ENCODE measurements at places on chromosomes 1 and 21.
A peak's percentile ranks its signal among the peaks of the same experiment; 100 is the strongest.

GRCh38 chr1:228842094-228842775 is 107.0 kb downstream of the RHOU start:
- no peak for DNase-seq

DNA sequence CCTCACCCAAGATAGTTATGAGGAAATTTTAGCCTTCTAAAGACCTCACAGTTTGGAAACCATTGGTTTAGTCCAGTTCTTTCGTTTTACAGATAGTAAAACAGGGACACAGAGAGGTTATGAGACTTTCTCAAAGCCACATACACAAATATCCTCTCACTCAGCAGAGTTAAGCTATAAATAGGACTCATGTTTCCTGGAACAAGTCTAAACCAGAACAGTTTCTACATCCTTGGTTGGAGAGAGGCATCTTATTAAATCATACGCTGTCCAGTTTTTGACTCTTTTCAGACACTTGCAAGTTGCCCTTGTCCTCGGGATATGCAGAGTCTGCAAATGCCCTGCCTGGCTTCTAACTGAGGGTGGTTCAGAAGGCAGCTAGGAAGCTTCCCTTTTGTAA is 462.1 kb upstream of the DEPDC1 start:
- DNase-seq, result no peak

DNA sequence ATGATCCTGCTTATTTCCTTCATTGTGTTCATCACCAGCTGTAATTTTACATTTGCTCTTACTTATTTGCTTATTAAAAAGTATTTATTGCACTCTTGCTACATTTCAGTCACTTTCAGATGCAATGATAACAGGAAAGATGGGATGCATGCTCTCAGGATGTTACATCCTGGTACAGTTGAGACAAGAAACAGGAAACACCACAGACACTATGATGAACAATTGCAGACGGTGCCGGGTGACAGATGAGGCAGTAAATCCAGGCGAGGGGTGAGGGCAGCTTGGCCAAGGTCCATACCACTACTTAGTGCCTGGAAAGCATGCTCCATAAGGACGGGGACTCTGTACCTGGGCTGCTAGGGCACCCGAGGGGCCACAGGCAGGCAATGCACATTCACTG is 156.6 kb upstream of the RAB4A start:
- peak; percentile 69 for DNase-seq

- DNase-seq, result no peak
Observed at GRCh38 chr1:245255783-245256182, 101.0 kb downstream of the KIF26B start.

GRCh38 chr1:11324567-11325165 is 51.7 kb downstream of the UBIAD1 start:
- DNase-seq, result no peak

- DNase-seq, result no peak
Observed at GRCh38 chr1:3139871-3140361, 70.9 kb downstream of the PRDM16 start.

DNA sequence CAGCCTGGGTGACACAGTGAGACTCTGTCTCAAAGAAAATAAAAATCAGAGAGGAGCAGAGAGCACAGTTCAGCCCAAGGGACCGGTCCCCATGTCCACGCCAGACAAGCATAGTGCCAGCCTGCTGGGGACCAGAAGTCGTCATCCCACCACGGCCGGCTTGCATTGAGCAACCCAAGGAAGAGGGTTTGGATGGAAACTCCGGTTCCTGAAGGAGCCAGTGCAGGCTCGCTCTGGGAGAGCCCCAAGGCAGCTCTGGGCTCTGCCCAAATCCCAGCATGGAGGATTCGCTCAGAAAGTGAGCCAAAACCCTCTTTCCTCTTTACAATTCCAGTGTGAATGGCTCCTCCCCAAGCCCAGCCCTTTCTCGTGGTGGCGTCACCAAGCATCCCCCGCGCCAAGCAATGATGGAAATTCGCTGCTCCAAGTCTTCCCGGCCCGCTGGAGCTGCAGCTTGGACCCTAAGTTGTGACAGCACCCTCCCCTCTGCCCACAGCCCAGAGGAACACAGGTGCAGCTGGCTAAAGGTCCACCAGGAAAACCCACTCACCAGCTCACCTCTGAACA is 64.1 kb upstream of the SLC25A33 start:
- DNase-seq, result no peak

DNA sequence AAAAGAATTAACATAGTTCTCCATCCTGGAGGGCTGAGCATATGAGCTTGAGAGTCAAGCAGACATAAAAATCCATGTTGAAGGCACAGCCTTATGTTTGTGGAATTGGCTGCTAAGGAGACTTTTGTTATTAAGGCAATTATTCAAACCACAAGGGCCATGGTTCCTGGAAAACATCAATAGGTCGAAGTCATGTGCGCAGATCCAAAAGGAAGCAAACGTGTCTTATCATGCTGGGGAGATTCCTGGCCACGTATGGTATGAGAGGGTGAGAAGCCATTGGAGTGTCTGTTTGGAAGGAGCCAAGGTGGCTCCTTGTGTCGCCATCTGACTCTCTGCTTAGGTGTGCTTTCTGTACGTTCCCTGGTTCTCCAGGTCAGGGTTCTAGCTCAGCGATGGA is 61.8 kb upstream of the COA6 start:
- no peak for DNase-seq

- peak; percentile 30 for DNase-seq
Observed at GRCh38 chr1:151867765-151868411, 14.4 kb upstream of the THEM5 start.

DNA sequence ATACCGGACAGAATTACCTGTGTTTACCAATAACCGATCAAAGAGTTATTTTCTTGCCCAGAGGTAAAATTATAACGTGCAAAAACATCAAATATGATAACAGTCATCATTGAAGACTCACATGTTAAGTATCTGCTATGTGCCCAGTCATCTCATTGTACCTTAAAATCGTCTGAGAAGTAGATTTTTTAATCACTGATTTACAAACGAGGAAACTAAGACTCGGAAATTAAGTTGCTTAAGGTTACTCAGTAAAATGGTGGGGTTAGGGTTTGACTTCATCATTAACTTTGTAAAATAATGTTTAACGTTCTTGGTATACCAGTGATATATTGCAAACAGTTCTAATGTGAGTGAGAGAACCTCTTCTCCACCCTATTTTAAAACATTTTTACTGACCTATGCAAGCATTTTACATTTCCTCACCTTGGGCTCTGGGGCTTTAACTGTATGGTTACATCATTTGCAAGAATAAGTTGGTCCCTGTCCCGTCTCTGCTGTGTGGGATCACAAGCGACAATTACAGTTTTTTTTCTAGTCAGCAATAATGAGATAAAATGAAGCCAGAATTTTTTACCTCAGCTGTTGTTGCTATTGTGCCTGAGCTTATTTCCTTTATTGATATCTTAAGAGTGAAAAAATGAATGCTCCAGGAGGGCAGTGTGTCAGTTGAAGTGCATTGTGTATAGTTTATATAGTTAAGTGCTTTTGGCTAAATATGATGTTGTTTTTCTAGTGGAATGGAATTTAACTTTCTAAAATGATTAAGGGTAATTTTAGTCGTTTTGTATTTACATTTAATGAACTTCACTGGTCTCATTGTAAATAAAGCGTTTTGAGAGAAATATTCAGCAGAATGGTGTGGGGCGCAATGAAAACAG is 2.7 kb downstream of the RPRD2 start:
- no peak for DNase-seq
